Fibroblast of villous mesenchyme (primary cell): ENCODE measurements at places on chromosomes 2 and 18. TPM values are rescaled to one million over a fixed set of nuclear protein-coding genes. Genes with fewer than 3 reads are reported as not detected.

DNA sequence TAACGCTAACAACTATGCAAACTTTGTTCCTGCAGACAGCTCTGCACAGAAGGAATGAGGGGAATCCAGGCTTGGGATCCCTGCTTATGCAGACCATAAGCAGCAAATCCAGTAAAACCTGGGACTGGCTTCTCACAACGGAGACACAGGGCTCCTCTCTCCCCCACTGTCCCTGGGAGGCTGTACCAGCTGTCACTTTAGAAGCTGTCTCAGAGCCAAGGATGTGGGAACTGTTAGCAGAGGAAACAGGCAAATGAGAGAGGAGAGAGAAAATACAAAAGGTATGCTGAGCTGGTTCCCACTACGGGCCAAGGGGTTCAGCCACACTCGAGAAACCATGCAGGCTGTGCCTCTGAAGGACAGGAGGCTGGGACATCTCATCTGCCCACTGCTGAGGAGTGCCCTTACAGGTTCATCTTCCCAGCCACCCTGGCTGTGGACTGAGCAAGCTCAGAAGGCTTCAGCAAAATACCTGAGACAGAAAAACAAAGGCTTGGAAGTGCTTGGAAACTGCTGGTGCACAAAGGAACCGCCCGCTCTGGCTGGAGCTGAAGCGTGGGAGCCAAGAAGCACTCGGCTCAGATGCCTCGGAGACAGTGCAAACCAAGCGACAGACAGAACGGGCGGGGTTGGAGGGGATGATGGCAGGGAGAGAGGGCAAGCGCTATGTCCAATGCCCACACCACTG lies 72.5 kb downstream of the FAM210A start:
- no peak for DNase-seq

The CTAGE1 gene
- 0.43 TPM in 1 of 2 replicates, not detected in the other for total RNA-seq

- DNase-seq = no peak
These were observed 11.5 kb downstream of the SF3B1 start for GRCh38 chr2:197423307-197423706.

- DNase-seq = no peak
These were observed 34.6 kb downstream of the RTP5 start for GRCh38 chr2:241904011-241904718.
